Dermis blood vessel endothelial cell (primary cell): ENCODE measurements at places on chromosomes 1 and 21. TPM values are rescaled to one million over a fixed set of nuclear protein-coding genes. Genes with fewer than 3 reads are reported as not detected.

- DNase-seq = no peak
Observed at GRCh38 chr1:18951416-18951815, 5.1 kb downstream of the IFFO2 start.

GRCh38 chr1:109817881-109818270 lies 54.2 kb upstream of the EPS8L3 start:
- DNase-seq = no peak

DNA sequence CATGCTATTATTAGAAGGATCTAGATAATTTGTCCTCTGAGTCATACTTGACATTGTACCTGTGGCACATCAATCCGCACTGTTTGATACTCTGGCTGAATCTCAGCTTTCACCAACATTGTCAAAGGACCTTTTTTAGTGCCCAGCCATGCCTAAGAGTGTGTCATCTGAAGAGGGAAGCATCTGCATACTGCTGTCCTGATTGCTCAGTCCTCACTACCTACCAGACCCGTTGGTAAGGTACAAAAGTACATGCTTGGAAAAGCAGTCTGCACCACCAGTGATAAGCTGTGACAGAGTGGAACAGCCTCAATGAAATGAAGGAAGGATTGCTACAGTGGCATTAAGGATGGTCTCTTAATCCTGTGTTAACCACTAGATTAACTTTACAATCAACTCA lies 17.1 kb downstream of the SYNC start:
- DNase-seq = no peak

DNA sequence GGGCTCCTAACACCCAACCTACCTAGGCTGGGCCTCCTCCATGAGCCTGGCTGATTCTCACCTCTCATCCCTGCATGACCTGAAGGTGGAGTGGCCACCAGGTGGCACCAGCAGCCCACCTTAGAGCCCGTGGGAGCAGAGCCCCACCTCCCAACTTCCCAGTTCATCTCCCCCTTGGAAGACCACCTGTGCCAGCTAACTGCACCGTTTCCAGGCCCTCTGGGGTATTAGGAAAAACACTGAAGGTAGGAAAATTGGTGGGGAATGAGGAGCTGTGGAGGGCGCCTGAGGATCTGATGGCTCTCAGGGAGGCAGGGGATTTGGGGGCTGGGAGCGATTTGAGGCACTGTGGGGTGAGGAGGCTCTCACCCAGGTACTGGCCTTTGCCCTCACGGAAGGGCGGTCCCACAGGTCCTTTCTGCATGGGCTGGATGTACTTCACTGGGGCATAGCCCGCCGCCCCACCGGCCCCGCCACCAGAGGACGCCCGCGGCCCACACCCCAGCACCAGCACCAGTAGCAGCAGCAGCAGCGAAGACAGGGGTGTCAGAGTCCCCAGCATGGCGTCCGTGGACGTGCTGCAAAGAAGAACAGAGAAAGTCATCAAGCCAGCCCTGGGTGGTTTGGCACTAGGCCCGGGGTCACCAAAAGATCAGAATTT lies 11.1 kb downstream of the ADPRS start:
- DNase-seq = peak; percentile 86

- no peak for DNase-seq
Observed at GRCh38 chr1:37673920-37674319, 18.4 kb upstream of the CDCA8 start.

DNA sequence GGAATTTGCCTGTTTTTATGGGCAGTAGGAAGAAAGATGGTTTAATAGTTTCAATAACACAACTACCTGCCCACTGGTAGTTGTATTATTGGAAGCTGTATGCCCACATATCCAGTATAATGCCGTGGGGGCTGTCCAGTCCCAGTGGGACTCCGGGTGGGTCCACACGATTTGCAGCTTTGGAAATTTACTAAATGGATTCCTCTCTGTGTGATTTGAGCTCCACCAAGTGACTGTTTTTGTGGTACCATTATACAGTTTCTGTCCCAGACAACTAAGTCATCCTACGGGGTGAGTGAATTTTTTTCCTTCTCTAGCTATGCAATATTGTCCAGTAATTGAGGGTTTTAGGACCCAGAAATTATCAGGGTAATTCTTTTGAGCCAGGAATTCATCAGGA lies 86.8 kb downstream of the PLA2G4A start:
- peak; percentile 20 for DNase-seq

DNA sequence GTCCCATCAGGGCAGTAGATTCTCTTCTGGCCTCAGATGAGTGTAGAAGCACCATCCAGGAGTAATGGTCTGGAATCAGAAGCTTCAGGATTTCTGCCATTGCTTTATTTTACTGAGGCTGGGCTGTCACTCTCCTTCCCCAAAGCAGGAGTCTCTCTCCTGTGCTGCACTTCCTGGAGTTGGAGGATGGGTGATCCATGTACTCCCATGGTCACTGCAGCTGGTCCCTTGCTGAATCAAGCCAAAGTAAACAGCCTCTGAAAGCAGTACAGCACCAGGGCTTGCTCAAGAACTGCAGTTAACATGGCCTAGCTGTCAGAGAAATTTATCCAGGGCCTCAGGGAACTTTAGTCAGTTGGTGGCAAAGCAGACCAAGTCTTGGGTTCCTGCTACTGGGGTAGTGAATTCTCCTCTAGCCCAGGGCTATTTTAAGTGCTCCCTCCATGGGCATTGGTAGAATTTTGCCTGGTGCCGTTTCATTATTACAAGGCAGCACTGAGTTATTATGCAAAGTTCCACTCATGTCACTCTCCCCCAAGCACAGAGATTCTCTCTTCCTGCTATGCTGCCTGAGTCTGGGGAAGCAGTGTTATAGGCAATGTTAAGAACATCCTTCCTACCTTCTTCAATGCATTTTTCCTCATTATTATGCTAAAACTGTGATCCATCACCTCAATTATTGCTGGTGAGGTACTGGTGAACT lies 29.5 kb downstream of the DRAM2 start:
- DNase-seq = no peak

HPDL gene
- 0.85 and 4.6 TPM in 2 replicates for total RNA-seq

DNA sequence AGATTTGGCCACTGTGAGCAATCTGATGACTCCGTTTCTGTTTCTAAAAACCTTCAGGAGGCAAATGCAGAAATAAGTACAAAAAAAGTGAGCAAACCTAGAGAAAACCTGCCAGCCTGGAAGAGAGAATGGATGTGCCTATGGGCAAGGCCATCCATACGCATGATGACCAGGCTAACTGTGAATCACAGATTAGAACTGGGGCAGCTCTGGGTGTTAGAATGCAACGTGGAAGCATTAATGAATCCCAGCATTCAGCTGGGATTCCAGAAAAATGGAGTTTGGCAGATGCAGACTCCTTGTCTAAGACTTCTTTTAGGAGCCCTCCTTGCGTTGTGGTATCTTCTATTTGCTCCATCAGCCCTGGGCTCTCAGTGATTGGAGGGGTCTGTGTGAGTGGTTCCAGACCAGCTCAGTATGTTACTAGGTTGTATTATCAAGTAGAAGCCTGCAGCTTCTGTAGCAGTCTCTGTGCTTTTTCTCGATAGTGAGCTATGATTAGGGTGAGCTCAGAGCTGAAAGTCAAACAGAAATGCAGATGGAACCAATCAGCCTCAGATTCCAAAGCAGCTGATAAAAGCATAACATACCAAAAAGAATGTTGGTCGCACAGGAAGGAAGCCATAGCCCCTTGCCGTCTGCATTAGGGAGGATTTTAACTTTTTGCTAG lies 154.0 kb downstream of the PSMG1 start:
- no peak for DNase-seq

- no peak for DNase-seq
Observed at GRCh38 chr1:97170300-97170699, 448.7 kb downstream of the PTBP2 start.

- DNase-seq = no peak
Observed at GRCh38 chr21:39576518-39577128, 36.1 kb upstream of the B3GALT5 start.

ITPKB gene
- 36.9 TPM in 2 replicates for total RNA-seq

DNA sequence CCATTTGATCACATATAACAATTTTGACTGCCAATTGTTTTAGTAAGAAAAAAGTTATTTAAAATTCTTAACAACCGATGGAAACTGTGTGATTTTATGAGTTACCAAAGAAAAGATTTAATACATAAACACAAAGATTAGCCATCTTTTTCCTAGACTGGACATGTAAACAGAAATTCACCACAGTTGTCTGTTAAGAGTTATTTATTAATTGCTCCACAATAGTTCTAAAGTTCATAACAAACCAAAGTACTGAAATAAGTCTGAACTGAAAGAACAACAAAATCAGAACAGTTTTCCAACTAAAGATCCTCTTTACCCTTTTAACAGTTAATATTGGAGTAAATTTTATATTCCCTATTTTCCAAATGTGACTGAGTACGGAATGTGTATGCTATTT lies 8.6 kb downstream of the ZNF281 start:
- no peak for DNase-seq

EPHB2 gene
- total RNA-seq = 35.1 and 42.3 TPM in 2 replicates

CYYR1 gene
- total RNA-seq = 20.1 and 26.9 TPM in 2 replicates

DNA sequence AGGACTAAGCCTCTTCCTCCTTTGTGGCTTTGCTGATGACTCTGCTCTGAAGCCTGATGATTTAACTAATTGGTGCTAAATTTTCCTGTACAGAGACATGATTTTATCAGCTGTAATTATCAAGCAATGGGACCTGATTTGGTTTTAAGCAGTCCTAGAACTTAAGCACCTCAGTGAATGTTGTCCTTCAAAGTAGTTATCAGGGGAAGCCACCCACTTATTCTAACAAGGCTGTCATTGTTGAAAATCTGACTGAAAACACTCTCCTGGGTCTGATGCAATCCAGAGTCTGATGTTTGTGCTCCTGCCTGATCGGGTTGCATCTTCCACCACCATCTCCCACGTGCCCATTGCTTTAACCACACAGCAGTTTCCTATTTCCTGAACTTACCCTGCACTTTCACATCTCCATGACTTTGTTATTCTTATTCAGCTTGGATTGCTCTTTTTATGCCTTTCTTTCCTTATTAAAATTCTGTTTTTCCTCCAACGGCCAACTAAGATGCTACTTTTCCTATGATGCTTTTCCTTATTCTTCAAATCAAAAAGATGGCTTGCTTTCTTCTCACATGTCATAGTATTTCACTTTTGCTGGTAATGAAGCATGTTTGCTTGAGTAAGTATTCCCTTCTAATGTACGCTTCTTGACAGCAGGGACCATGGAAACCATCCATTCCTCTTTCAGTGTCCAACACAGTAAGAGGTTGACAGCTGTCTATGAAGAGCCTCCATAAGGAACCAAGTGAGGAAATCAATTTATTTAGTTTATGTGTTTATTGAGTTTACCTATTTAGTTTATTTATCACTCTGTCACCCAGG lies 55.0 kb downstream of the S1PR1 start:
- DNase-seq = peak; percentile 82

GRCh38 chr21:17650292-17650691 lies 37.6 kb upstream of the BTG3 start:
- no peak for DNase-seq

- no peak for DNase-seq
Observed at GRCh38 chr1:64701071-64701470, 43.8 kb upstream of the RAVER2 start.

DNA sequence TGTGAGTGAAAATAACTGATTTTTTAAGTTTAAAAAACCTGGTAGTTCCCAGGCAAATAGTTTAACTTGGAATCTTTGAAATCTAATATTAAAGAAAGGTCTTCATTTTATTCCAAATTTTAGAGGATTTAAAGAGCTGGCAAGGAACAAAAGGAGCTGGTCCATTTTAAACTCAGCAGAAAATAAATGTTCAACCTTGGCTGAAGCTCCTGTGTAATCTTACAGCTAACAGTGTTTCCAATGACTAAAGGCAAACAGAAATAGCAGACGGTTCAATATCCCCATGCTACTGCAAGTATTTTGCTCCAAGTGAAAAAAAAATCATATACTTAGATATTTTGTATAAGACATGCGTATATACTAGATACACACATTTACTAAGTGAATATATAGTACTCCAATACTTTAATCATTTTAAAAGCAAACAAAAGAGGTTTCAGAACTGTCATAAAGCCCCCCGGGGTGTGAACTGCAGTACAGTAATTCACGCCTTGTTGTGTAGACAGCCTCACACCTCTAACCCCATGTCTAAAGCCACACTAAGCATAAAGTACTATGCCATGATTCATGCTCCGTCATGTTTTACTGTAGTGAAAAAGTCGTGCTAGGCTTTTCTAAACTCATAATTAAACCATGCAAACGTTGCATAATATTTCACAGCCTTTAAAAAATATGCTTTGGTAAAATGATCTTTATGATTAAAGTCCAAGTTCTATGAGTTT lies 132.2 kb downstream of the CLIC6 start:
- DNase-seq = no peak
